ENCODE measurements at places on chromosomes 7 and 10.

GRCh38 chr10:86597306-86597705 is 57.0 kb upstream of the OPN4 start:
- no peak for DNase-seq

- no peak for DNase-seq
Measured at GRCh38 chr7:95491634-95492314, 6.0 kb downstream of the ASB4 start.

DNA sequence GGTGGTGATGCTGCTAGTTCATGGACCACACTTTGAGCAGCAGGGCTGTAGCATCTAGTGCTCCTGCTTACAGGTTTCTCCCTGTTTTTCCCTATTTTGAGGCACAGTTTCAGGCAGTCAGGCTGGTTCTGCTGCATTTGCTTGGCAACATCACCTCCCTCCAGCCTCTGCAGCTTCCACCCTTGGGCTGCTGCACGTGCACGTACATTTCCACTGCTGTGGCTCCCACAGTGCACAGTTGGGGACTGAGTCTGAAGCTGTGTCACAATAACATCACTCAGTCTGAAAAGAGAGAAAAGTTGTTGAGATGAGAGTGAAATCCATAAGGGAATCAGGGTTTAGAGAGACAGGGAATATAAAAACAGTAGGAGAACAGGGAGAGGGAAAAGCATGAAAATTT is 230.7 kb upstream of the FZD1 start:
- DNase-seq, result no peak

DNA sequence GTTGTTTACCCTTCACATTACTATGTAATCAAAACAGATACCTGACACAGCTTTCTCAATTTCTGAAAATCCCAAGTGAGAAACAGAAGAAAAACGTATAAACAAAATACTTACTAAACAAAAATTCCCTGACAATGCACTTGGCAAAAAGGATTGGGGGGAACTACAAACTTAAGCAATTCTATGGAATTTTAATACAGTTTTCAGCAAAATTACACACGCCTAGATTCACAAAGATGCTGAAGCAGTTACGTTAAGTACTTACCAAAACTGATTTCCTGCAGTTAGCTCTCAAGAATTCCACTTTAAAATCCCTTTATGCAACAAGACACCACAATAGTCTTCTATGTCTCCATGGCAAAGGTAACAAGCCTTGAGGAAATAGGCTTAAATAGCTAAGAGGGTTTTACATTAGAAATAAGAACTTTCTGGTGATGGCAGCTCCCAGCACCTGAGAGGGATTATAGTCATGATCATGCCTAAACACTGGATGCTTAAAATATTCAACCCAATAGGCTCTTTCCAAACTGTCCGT is 10.8 kb downstream of the TOMM7 start:
- no peak for DNase-seq

DNA sequence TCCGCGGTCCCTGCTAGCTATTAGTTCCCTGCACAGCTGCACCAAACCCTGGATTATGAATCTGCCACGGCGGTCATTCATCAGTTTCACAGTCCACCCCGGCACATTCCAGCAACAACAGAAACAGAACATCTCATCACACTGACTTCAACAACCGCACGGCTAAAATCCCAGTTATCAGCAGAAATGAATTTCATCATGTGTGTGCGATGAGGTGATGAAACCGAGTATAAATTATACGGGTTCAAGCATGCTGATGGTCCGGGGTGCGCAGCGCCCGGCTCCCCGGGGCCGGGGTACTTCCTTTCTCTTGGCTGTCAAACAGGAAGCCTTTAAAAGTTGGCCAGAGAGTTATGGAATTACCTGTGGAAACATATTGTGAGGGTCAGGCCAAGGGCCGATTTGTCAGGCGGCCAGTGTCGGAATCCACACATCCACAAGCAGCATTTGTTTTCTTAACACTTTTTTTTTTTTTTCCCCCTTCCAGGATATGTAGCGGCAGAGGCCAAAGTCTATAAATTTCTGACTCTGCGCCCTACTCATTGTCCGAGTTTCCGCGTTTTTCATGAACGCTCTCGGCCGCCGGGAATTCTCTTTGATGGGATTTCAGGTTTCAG is 420.9 kb upstream of the MGMT start:
- DNase-seq, result no peak

DNA sequence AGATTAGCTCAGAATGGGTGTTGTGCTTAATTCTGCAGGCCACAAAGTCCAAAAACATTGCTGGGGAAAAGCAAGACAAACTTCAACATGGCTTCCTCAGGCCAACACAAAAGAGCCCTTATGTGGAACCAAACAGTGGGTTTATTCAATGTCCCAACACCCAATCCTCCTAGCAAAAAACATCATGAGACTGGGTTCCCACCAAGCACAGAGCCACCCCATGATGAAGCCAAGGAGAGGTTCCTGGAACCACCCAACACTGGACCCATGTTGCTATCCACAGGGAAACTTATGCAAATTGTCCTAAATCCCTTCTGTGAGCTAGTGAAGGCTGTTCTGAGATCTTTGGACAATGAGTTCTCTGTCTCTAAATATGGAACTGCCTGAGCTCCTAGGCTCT is 24.0 kb downstream of the SLC25A13 start:
- DNase-seq, result no peak

DNA sequence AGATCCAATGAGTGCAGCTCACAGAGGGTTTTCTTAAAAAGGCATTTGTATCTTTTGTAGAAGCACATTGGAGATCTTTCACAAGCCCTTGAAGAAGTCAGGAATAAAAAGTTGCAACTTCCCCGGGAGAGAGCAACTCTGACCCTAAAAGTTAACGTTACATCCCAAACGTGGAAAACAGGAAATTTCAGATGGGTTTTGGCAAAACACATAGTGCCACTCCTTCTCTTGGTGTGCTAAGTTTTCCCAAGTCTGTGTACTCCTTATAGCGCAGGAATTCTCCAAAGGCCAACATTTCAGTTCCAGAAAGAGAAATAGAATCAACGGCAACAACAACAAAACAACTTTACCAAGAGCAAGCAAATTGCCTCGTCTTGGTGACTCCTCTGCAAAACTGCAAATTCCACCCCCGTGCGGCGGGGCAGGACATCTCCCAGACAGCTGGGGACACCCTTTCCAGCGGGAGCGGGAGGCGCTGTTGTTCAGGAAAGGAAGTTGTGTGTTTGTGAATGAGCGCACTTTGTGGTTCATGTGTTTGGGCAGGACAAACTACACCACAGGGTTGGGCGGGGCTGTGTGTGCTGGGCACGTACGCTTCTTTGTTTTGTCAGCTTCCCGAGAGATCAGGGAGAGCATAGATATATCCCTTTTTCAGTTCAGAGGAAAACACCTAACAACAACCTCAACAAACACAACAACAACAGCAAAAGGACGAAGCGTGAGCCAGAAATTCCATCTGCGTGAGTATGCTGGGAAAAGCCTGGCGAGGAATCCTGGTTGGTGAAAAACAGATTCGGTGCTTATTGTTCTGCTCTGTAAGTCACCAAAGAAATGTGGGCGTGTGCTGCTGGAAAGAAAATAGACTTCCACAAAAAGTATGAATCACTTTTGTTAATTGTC is 294.7 kb upstream of the PITRM1 start:
- peak; percentile 82 for DNase-seq

DNA sequence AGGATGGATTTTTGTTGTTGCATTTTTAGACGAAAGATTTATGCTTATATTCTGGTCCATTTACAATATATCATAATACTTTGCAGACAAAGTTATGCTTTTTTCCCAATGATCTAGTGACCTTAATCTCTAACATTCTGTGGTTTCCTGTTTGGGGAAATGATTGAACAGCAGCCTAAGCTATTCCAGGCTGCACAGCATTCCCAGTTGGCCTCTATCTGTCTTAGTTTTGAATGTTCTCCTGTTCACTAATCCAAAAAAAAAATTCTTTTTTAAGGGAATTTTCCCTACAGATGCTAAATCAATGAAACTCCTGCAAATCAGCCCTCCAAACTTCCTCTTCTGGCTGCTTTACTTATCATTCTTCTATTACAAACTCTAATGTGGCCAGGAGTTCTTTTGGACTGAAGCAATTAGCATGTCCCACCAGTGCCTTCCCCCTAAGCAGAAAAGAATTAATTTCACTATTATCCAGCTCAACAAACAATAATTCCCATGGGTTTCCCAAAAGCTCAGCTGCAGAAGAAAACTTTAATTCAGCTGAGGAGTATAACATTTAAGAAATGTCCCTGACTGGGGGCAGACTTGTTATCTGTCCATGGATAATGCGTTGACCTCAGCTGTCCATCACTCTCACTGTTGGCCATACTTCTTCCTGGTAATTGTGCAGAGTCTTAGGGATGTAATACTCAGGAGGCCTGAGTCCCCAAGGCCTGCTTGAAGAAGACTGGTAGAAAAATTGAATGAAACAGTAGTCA is 81.9 kb upstream of the TRIL start:
- no peak for DNase-seq

DNA sequence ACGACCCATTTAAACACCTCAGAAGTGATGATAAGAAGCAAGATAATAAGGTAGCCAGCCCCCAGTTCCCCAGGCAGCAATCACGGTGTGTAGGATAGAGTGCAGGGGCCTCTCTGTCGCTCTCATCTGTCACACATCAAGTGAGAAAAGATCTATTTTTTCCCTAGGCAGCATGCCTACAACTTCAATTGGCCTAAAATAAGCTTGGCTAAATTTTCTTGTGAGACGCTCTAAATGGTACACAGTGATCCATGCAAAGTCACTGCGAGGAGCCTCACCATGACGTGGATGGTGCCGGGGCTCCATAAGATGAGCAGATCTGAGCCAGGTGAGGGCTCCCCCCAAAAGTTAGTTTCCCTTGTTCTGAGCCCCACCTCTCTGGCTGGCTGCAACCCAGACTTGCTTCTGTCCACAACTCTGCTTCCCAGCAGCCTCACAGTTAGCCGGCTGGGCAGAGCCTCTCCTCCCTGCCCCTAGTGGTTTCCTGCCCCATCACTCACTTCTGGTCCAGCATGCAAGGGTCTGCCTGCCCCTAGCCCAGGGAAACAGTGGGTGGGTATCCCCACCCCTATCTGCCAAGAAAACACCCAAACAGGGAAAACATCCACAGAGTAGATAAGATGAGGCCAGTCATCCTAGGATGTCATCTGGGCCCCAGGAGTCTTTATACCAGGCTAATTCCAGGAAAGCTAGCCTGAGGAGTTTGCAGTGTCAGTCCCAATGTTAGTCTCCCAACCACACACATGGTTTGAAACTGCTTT is 342.1 kb downstream of the GRID1 start:
- no peak for DNase-seq

- no peak for DNase-seq
Measured at GRCh38 chr10:123868038-123869019, 23.3 kb downstream of the CPXM2 start.

GRCh38 chr7:106545275-106545674 is 115.7 kb downstream of the CCDC71L start:
- no peak for DNase-seq

DNA sequence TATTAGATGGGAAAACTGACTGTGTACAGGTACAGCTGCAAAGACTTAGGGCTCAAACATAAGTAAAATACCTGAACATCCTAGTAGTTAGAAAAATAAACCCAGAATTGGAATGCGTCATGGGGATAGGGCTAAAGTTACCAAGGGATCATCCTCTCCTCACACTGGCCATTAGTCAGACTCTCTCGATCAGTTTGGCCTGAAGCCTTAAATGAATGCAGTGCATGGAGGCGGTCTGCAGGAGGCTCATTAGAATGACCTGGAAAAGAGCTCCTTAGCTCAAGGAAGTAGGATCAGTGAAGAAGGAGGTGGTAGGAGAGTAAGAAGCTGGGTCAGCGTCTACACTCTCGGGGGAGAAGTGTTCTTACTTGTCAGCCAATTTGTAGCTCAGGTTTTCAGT is 35.3 kb downstream of the DENND2A start:
- peak; percentile 57 for DNase-seq

- DNase-seq, result no peak
Measured at GRCh38 chr10:132477398-132478340, 59.9 kb upstream of the INPP5A start.

DNA sequence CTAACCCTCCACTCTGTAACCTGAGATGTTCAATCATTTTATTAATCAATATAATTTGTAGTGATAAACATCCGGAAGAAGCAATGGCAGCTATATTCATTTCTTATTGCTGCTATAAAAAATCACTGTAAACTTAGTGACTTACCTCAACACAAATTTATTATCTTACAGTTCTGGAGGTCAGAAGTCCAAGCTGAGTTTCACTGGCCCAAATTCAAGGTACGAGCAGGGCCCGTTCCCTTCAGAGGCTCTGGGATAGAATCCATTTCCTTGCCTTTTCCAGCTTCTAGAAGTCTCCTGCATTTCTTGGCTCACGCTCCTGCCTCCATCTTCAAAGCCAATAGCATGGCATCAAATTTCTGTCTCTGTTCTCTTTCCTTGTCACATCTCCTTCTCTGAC is 279.5 kb upstream of the SP8 start:
- no peak for DNase-seq

DNA sequence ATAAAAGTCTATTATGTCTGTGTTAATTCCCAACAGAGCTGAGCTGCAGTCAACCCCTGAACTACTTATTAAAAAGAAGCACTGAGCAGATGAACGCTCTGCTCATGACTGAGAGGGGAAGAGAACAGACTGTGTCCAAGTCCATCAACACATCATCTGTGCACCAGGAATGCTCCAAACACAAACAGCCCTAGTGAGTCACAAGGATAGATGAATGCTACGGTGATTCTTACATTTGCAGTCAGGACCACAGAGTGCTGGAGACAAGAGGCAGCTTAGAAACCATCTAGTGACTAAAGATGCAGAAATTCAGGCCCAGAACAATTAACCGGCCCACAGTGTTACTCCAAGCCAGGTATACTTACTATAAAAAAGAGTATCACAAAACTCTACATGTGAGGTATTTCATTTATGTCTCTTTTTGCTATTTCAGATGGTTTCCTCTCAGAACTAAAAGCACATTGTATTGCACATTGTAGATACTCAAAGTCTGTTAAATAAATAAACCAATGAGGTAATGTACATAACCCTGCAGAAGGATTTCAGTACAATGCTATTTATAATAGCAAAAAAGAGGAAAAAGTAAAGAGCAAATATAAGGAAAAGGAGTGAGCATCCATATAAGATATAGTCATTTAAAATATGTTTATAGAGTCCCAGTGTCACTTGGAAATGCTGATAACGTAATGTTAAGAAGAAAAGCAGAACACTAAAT is 159.2 kb downstream of the KCNMA1 start:
- peak; percentile 68 for DNase-seq

- no peak for DNase-seq
Measured at GRCh38 chr10:97297556-97298222, 5.3 kb upstream of the ARHGAP19 start.

- no peak for DNase-seq
Measured at GRCh38 chr7:140048138-140048537, 14.6 kb downstream of the PARP12 start.

DNA sequence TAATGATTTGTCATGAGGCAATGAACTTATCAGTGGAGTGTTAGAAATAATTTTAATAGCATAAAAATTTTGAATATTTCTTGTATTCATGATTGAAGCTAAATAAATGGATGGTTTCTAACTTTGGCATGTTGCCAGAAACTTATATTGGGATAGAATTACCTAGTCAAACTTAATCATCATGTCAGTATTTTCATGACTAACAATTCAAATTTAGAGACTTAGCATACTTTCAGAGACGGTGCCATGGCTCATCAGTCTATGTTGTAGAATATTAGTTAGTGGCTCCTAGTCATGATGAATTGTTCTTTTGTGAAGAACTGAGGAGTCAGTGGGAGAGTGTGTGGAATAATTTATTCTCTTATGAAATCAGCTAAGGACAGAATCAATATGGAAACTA is 599.6 kb upstream of the POT1 start:
- no peak for DNase-seq

- no peak for DNase-seq
Measured at GRCh38 chr10:106981452-106982075, 182.9 kb downstream of the SORCS1 start.

- DNase-seq, result no peak
Measured at GRCh38 chr10:24210501-24210900, 1.6 kb downstream of the KIAA1217 start.

Data from amniotic stem cell (primary cell).